BJ (cell line): ENCODE measurements at places on chromosomes 12 and 14. TPM values are rescaled to one million over a fixed set of nuclear protein-coding genes. Genes with fewer than 3 reads are reported as not detected.

SLC10A1 gene
- polyA plus RNA-seq, result not detected in 2 replicates

DNA sequence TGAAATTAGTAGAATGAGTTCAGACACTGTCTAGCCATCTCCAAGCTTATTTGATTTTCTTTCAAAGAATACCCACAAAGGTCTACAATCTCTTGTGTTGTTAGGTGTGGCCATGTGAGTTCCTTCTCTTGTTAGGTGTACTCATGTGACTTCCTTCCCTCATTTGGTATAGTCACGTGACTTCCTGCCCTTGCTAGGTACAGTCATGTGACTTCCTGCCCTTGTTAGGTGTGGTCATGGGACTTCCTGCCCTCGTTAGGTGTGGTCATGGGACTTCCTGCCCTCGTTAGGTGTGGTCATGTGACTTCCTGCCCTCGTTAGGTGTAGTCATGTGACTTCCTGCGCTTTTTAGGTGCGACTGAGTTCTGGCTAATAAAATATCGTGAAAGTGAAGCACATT, 179.6 kb downstream of the TMX1 start:
- DNase-seq, result no peak

- no peak for DNase-seq
Measured at GRCh38 chr12:32025906-32026305, 66.7 kb downstream of the RESF1 start.

GRCh38 chr12:78898416-78898815, 33.8 kb downstream of the SYT1 start:
- DNase-seq, result no peak

GUCY2C gene
- polyA plus RNA-seq, result not detected in 2 replicates

AVPR1A gene
- not detected in 2 replicates for polyA plus RNA-seq

GRCh38 chr14:101228949-101229541, 325.5 kb upstream of the RTL1 start:
- DNase-seq, result no peak

- no peak for DNase-seq
Measured at GRCh38 chr14:76995279-76996035, 33.1 kb downstream of the IRF2BPL start.

DNA sequence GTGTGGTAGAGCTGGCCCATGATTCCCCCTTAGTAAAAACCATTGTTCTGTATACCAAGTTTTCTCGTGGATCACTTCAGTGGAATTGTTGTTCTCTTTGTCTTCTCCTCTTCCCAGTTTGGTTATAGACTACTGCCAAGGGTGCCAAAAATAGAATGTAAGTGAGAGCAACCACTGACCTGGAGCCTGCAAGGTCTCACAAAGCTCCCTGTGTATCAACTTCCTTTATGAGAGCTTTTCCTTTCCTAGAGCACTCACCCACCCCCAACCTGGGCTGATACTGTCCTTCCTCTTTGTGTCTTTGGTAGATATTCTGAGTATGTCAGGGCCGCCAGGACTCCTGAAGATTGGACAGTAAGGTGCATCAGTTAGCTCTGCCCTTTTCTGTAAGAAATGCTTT, 101.0 kb downstream of the SCN8A start:
- DNase-seq, result no peak

CELA1 gene
- not detected in 2 replicates for polyA plus RNA-seq

GRCh38 chr14:94448071-94448808, 4.4 kb downstream of the SERPINA11 start:
- DNase-seq, result no peak

DNA sequence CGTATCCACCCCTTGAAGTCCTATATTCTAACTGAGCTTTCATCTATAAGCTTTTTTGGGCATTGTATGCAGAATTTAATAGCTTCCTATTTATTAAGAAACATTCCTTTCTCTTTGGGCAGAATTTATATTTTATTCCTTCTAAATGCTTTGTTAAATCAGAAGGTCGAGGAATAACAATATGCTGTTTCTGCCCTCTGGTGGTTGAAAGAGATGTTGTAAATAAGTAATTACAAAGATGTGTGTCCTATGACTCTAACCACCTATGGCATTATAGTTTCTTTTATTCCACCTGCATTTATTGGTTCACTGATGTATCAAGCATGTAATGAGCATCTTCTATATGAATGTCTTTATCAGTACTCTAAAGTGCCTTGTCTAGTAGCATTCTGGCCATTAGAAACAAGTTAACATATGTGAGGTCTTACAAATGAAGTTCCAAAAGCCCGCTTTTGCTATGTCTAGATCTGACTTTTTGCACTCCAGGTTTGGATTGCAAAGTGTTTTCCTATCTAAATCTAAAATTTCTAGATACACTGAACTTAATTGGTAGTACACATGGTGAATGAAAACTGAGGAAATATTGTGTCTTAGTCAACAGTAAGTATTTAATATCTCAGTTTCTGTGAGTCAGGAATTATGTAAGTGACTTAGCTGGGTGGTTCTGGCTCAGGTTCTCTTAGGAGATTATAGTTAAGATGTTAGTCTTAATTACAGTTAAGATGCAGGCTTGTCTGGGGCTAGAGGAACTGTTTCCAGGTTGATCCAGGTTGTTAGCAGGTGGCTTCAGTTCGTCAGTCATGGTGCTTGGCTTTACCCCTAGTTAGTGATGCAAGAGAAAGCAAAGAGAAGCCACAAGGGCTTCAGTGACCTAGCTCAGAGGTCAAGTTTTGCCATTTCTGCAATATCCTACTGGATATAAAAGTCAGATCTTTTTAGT, 57.5 kb downstream of the PLEKHA5 start:
- DNase-seq, result no peak

GRCh38 chr14:93184391-93185348, at the start of the genes LYSET and MOAP1:
TSS of gene LYSET (plus strand) at chr14:93185317. CDS start at chr14:93185406, 89 bp downstream.
TSS of gene MOAP1 (minus strand) at chr14:93184897. CDS start at chr14:93184242, 655 bp downstream.
- DNase-seq, result no peak

- DNase-seq, result no peak
Measured at GRCh38 chr14:61752626-61753025, 9.6 kb upstream of the SNAPC1 start.

DNA sequence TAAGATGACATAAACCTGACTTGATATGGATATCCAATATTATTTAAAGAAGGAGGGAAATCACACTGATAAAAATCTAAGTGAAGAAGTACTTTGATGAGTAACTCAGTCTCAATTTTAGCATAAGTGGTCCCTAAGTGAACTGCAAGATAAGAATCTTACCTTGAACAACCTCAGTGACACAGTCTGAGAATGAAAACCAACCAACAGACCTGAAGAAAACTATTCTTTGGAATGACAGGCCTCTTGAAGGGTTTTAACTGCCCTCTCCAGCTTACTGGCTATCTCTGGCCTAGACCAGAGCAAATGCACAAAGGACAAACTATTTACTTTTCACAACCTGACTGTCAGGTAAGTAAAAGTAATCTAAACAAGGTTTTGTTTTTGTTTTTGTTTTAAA, 44.7 kb downstream of the CPM start:
- DNase-seq, result no peak

DNA sequence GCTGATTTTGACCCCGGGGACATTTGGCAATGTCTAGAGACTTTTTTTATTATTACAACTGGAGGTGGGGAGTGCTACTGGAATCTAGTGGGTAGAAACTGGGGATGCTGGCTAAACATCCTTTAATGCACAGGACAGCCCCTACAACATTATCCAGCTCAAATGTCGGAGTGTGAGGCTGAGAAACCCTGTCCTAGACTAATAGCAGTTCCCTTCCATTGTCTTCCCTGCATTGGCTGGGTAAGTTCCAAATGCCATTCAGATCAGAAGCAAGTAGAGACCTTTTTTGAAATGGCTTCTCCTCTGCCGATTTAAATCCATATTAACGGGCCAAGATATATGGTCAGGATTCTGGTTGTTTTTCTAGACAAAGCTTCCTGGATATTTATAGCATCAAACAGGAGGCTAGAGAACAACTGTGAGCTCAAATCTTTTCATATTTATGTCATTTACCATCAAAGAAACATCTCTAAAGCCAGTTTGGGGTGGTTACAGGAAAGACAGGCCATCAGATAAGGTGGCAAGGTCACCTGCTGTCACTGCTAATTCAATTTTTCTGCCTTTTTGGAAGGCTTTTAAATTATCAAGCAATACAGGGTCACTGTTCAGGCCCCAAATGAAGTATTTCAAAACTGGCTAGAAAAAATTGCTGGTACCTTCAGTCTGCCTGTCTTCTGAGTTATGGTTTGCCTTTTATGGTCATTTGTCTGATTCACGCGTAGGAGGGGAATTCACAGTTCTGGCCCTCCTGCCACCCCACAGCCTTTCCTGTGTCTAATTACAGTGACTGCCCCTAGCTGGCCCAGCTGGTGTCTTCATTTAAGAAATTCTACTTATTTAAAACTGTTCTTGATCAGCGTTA, 20.1 kb upstream of the AKAP5 start:
- DNase-seq, result no peak

- DNase-seq, result no peak
Measured at GRCh38 chr14:79036441-79036840, 866.3 kb downstream of the NRXN3 start.

DNA sequence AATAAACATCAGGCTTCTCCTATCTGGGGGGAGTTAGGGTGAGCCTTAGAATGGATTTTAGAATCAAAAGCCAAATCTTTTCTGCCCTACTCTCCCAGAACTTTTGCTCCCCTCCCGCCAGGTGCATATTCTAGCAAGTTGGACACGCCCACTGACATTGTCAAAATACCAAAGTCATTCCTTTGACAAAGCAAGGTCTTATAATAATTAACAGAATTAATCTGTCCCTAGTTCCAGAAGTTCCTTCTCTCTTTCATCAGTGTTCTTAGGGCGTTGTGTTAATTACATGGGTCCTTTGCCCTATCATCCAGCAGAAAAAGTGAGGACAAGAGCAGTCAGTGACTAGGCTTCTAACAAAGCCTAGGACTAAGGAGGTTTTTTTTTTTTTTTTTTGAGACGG, 2.4 kb downstream of the PRR13 start:
- DNase-seq, result no peak

DNA sequence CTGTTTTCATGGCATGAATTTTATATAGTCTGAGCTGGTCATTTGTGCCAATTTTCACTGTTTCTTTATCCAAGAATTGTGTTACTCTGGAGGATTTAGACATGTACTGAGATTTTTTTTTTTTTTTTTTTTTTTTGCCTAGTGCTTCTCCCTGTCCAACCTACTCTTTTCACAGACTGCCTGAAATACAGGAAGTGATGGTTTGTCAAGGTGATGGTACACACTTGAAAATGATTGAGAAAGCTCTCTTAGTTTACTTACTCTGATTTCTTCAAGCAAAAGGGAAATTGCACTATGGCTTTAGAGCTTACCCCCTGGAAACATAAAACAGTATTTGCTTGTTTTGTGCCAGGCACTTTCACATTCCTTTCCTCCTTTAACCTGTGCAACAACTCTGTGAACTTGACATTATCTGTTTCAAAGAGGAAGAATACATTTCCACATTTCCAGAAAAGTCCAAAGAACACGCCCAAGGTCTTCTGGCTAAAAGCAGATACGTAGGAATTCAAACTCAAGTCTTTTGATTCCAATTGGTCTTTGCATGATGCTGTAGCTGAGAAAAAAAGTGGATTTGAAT, 181.1 kb downstream of the SLC15A5 start:
- no peak for DNase-seq

MYL2 gene
- polyA plus RNA-seq, result not detected in 2 replicates

DNA sequence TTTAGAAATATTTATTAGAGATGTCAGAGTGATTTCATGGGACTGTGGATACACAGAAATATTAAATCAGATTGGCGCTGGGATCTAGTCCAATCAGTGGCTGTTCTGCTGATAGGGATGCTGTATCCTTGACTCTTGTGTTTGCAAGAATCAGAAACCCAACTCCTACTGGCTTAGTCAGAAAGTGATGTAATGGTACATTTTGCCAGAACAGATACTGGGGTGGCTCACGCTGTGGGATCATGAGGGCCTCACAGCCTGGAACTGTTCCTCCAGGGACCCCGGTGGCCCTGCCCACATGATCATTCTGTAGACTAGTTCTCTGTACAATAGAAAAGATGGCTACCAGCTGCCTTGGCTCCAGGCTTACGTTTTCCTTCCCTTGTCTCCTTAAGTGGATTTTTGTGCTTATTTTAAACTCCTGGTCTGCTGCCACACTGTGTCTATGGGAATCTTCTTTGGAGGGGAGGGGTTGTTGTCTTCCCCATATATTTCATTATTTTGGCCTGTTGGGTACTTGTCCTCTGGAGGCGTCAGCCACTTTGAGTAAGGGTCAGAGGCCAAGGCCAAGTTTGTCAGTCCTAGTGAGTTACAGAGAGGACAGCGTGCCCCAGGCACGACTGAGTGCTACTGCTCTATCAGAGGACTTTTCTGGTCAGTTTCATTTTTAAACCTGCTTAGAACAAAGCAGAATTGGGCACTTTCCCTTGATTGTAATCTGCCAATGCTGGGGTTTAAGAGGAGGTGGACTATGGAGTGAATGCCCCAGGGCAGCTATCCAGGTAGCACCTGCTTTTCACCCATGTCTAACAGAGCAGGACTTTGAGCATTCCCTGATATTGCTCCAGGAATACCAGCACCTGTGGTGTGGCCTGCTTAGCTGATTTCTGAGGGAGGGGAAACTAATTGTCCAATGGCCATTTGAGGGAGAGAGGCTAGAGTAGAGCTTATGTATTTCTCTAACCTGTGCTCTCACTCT, 164.3 kb downstream of the SLC5A8 start:
- no peak for DNase-seq

DNA sequence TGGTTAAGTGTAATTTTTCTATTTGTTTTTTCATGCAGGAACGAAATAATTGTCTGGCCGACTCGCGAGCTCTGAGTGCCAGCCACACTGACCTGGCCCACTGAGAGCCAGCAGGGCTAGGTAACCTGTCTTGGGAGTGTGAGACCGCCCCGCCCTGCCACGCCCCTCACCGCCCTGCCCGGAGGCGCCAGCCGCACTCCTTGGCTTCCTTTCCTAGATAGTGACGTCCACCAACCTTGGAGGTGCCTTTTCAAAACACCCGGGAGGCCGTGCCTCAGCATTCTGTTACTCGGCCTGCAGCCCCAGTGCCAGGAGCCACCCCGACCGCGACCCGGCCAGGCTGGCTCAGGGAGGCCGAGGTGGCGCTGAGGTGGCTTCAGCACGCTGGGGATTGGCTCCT, 21.7 kb downstream of the XRCC3 start:
- no peak for DNase-seq

DNA sequence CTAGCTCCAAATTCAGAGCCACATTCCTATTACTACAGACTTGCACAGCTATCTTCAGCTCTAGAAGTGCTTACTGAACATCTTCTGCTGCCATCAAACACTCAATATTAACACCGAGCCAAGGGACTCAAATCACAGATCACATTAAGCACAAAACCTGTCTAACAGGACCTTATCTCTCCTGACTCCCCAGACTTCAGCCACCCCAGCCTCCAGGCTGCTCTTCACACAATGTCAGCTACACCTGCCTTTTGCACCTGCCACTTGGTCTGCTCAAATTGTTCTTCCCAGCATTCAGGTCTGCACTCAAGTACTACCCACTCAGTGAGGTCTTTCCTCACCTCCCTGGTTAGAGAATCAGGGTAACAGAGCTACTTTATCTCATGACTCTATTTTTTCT, 57.1 kb downstream of the GALC start:
- DNase-seq, result no peak
